ENCODE measurements at places on chromosomes 5 and 9.
A peak's percentile ranks its signal among the peaks of the same experiment; 100 is the strongest.

DNA sequence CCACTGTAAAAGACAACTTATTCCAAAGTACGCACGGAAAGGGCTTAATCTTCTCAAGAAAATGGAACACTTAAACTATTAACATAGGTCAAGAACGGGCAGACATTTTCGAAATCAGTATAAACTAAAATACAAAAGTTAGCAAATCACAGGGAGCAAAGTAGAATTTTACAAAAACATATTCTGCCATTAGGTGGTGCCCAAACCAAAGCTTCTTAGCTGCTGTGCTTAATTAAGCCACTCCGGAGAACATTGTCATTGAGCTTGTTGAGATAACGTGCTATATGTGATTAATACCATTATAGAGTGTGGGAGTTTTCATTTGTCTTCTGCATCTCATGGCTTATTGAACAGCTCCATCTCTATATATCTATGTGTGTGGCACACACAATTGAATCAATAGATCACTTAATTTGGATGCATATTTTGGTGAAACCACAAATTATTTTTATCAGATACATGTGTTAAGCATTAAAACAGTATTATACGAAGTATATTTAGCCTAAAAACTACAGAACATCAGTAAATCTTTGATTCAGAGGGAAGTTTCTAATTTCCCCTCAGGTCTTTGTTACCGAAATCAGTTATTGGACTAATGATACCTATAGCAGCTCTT, 23.4 kb downstream of the UBLCP1 start:
- no peak for DNase-seq

DNA sequence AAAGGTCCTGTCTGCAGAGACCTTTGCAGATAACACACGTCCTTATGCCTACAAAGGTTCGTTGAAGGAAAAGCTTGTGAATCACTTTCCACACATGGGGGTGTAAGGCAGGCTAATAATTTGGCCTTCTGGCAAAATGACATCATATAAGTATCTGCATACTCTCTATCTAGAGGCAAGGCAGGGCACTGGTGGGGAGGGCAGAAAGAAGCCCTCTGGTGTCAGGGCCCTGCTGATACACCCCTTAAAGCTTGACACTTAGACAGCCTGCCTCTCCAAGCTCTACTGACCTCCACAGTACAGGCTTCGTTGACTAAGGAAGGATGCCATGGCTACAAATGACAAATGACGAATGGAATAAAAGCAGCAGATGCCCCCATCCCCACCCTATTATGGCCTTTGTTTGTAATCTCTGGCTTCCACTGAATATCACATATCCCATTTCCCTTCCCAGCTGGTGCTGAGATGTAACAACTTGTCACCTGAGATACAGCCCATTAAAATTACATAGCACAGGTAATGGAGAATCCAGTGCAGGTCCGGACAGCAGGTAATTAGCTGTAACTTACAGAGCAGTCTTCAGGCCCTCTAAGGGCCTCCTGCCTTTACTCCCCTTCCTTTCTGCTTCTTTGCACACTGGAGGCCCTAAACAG, 76.9 kb upstream of the IFNK start:
- DNase-seq, result no peak

DNA sequence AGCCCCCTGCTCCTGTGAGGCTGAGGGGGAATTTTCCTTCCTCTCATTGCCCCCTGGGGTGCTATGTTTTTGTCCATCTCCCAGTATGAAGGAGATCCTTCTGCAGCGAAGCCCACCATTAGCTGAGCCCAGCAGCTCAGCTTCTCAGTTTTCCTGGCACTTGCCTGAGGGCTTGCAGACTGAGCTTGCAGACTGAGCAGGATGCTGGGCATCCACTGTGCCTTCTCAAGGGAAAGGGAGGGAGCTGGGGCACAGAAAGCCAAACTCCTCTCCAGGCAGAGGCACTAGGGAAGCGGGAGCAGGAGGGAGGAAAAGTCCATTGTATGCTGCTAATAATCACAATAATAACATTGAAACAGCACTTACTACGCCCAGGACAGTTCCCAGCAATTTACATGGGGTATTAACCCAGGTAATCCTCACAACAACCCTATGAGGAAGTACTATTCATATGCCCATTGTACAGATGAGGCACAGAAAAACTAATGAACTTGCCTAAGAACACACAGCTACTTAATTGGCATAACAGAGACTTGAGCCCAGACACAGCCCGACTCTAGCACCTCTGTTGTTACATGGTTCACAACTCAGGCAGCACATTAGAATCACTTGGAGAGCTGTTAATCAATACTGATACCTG, 86.9 kb upstream of the SSBP2 start:
- no peak for DNase-seq

GRCh38 chr5:59058969-59059687, 476.3 kb downstream of the RAB3C start:
- DNase-seq, result no peak

DNA sequence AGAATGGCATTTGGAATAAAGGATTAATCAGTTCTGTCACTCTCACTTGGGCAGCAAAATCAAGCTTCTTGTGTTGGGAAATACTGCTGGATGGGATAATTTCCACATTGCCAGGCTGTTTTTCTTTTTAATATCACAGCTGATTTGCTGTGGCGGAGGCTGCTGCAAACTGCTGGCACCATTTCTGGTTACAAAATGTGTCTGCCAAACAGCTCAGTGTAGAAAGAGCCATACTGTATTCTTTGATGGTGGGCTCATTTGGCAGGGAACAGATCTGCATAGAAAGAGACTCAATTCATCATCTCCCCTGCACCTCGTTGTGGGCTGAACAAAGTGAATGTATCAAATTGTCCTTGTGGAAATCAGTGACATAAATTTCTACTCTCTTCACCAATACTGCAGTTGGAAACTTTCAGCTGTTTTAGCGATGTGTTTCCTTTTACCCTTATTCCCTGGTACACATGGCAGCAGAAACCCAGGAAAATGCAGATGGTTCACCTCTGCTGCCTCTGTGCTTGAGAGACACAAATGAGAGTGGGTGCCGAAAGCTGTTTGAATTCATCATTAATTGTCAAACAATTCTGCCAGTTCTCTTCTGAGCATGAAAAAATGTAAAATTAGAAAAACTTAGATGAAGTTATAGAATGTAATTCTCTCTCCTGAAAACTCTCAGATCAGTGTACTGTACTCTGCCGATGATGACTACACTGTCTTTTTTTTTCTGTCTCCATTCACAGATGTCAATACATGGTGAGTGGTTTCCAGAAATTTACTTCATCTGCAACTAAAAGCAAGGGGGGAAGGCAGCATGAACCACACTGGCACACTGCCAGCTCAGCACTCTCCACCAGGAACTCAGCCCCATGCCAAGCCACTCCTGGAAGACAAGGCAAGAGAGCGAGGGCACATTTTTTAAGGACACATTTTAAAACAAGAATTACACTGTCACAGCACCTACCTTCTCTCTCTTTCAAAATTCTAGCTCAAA, 75.0 kb downstream of the HMHB1 start:
- DNase-seq, result peak; percentile 10

GRCh38 chr9:133932181-133932580, 59.9 kb downstream of the VAV2 start:
- DNase-seq, result no peak

DNA sequence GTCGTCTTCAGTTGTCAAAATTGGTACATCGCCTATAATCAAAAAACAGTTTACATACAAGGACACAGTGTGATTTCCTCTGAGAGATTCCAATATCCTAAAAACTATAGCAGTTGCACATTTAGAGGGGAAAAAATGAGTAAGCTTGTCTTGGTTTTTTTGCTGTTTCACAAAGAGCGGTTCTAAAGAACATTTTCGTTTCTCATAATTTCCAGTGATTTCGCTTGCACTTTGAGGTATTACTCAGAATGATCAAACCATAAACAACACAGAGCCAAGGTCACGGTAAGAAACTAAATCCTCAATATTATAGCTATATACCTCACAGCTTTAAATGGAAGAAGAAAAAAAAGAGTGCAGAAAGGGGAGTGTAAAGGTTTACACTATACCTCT, 861 bp downstream of the MTX3 start:
- no peak for DNase-seq

DNA sequence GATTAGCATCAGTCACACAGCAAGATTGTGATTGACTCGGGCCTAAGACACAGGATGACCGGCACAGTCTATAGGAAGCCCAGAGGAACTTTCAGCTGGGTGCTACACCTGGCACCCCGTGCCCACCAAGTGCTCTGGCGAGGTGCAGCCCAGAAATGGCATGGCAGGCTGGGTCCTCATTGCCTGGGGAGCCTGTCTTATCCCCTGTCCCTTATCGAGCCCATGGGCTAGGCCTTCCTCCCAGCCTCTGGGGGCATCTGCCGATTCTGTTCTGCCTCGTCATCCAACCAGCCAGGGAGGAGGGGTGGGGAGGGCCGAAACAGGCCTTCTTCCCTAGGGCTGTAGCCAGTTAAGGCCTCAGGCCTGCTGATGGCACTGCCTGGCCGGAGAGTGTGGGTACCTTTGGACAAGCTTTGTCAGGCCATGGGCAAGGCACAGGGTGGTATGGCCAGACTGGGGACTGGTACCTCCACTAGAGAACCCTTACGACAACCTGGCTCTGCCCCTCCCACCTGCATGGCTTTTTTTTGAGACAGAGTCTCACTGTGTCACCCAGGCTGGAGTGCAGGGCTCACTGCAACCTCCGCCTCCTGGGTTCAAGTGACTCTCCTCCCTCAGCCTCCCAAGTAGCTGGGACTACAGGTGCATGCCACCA, 1.6 kb downstream of the GRK6 start:
- no peak for DNase-seq

GRCh38 chr5:473551-474192, 30.7 kb downstream of the EXOC3 start:
- no peak for DNase-seq

DNA sequence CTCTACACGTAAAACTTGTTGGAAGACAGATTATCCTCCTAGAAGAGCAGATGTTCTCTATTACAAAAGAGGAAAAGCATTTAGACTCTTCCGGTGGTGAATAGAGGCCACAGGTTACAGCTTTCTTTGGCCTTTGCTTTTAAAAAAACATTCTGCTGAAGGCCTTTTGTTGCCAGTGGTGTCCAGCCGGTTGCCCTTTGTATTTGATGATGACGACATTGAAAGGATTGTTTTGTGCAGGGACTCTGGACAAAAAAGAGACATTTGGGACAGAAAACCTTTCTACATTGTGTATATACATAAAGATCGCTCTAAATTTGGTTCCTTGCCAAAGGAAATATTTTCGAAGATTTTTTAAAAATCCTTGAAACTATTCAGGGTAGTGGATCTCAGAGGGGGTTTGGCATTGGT, 180.3 kb downstream of the C9orf152 start:
- DNase-seq, result no peak

DNA sequence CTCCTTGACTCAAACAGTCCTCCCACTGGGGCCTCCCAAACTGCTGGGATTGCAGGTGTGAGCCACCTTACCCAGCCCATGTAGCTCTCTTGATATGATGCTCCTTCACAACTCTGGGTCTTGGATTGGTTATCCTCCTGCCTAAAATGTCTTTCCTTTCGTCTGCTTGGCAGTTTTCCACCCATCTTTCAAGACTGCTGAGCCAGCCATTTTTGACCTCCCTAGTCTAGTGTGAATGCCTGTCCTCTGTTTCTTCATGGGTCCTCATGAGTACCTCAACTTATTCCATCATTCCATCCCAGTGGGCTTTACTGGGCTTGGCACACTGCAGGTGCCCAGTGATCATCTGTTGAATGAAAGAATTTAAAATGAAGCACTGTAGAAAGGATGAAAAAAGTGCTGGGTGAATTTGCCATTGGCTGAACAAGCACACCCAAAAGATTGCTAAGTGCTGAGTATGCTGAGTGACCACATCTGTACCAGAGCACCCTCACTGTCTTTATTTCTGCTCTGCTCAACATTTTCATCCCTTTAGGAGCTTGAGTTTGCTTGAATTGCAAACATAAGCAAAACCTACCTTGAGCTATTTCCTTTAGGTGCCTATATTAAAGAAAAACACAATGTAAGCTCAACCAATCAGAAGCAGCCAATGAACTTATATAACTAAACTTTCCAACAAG, 84.8 kb upstream of the FAM169A start:
- no peak for DNase-seq

DNA sequence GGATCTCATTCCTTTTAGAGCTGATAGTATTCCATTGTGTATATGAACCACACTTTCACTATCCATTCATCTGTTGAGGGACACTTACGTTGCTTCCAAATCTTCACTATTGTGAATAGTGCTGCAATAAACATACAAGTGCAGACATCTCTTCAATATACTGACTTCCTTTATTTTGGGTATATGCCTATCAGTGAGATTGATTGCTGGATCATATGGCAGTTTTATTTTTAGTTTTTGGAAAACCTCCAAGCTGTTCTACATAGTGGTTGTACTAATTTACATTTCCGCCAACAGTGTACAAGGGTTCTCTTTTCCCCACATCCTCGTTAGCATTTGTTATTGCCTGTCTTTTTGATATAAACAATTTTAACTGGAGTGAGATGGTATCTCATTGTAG, 33.8 kb upstream of the LECT2 start:
- DNase-seq, result no peak

GRCh38 chr9:110278080-110278707, 21.9 kb upstream of the TXN start:
- DNase-seq, result no peak

GRCh38 chr5:124053340-124053739, 541.4 kb downstream of the CSNK1G3 start:
- no peak for DNase-seq

- no peak for DNase-seq
Measured at GRCh38 chr5:65359981-65360380, 121.7 kb downstream of the ADAMTS6 start.

DNA sequence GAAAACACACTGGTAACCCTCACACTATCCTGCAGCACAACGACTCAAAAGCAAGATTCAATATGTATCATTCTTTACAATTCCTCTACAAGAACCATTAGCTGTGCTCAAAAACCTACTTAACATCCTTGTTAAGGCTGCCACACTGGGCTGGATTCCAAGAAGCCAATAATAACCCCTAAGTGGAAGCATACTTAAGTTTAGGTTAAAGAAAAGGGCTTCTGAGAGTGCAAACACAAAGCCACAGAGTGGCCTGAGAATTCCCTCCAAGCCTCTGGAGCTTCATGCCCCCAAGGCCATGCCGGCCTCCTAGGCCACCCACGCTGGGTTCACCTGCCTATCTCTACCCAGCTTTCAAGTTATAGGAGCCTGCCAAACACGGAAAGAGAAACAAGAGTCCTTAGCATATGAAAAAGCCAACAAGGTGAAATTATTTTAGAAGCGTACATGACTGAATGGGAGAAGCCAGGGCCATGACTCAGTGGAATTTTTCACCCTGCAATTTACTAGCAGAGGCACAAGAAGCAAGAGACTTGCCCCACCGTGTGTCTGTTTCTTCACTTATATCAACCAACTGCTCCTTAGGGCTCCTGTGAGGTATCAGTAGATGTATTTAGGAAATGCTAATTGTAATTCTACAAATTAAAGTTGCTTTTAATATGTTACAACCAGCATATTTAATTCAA, 293.0 kb downstream of the SPOCK1 start:
- no peak for DNase-seq

GRCh38 chr5:58066076-58066475, 393.8 kb downstream of the PLK2 start:
- no peak for DNase-seq

- no peak for DNase-seq
Measured at GRCh38 chr5:94890907-94891306, 272.4 kb downstream of the SLF1 start.
